ENCODE measurements at places on chromosomes 13 and 19. TPM values are rescaled to one million over a fixed set of nuclear protein-coding genes. Genes with fewer than 3 reads are reported as not detected.

The STARD13 gene
- 3.8 TPM for total RNA-seq

The LMTK3 gene
- 5.1 TPM for total RNA-seq

The ARHGAP35 gene
- total RNA-seq: 30.9 TPM

The ZNF681 gene
- total RNA-seq: not detected

The MISP3 gene
- 4.8 TPM for total RNA-seq

The SSC5D gene
- 0.45 TPM for total RNA-seq

The ADAMTSL5 gene
- total RNA-seq: 4.4 TPM

The IFNL4 gene
- not detected for total RNA-seq

The AMH gene
- 19.8 TPM for total RNA-seq

The CGB8 gene
- total RNA-seq: 3.5 TPM

The OBI1 gene
- 7.8 TPM for total RNA-seq

The C13orf46 gene
- 0.08 TPM for total RNA-seq

The PRRG2 gene
- 0.81 TPM for total RNA-seq

The FREM2 gene
- not detected for total RNA-seq

The PIBF1 gene
- 4.0 TPM for total RNA-seq

The NCR1 gene
- total RNA-seq: not detected

The PPM1N gene
- 8.3 TPM for total RNA-seq

The OR7D4 gene
- total RNA-seq: not detected

The FPR1 gene
- 0.31 TPM for total RNA-seq

The ZSCAN18 gene
- total RNA-seq: 2.9 TPM

The FFAR2 gene
- not detected for total RNA-seq

The FAM83E gene
- 0.07 TPM for total RNA-seq

The CERS1 gene
- total RNA-seq: 5.1 TPM

The UBE2L5 gene
- total RNA-seq: not detected

The LILRA1 gene
- not detected for total RNA-seq

The IGFL2 gene
- 1.3 TPM for total RNA-seq

The POLRMT gene
- total RNA-seq: 97.9 TPM

The ZNF14 gene
- total RNA-seq: 1.5 TPM

The CLEC17A gene
- total RNA-seq: 0.09 TPM

The LIPE gene
- 3.0 TPM for total RNA-seq

The GNA15 gene
- total RNA-seq: 0.07 TPM

The ALOX5AP gene
- total RNA-seq: 3.7 TPM

The TSSK6 gene
- 1.5 TPM for total RNA-seq

The PRR19 gene
- total RNA-seq: 4.7 TPM

The KLK5 gene
- not detected for total RNA-seq

The TINCR gene
- total RNA-seq: 3.5 TPM

The CABP5 gene
- total RNA-seq: not detected

The SHISA7 gene
- total RNA-seq: 0.02 TPM

The SLC6A16 gene
- 1.1 TPM for total RNA-seq

The FGF21 gene
- not detected for total RNA-seq

The RUVBL2 gene
- total RNA-seq: 237 TPM

The FAM124A gene
- 2.1 TPM for total RNA-seq

The APLP1 gene
- 99.1 TPM for total RNA-seq

The KLK15 gene
- not detected for total RNA-seq

The FUT3 gene
- total RNA-seq: 0.06 TPM

The SBSN gene
- total RNA-seq: 2.5 TPM

Data from A549 treated with CORT108297 at 1 μM for 4 hours (cell line).